MV-4-11 (cell line): ENCODE measurements at places on chromosomes 2 and 18.

GRCh38 chr2:16123421-16123820 is 183.1 kb downstream of the MYCN start:
- DNase-seq = no peak

DNA sequence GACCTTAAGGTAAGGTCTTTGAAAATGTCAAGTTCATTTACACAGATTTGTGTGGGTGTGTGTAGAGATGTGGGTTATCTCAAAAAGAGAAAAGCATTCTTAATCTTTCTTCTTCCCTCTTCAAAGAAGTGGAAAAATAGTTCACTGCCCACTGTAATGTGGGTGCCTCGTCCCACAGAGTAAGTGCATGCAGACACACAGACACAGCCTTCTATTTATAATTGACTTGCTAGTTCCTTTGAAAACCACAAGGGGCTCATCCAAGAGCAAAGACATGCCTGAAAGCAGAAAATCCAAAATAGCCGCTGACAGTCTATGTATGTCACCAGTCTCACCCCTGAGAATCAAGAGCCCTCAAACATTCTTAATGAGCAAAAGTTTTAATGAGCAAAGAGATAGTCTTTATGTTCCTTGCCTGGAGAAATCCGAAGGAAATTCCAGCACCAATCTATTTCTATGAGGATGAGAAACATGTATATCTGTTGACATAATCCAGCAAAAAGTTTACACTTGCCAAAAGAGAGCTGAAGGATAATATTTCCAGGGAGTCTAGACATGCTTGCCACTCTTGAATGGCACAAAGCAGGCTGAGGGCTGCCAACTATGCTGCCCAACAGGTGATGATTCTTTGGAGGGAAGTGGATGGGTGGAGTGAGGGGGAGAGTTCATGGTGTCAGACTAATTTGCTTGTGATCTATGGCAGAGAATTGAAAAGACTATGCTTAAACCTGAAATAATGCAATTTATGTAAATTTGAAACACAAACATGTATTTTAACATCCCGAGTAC is 93.9 kb downstream of the ACVR1 start:
- peak; percentile 12 for DNase-seq

DNA sequence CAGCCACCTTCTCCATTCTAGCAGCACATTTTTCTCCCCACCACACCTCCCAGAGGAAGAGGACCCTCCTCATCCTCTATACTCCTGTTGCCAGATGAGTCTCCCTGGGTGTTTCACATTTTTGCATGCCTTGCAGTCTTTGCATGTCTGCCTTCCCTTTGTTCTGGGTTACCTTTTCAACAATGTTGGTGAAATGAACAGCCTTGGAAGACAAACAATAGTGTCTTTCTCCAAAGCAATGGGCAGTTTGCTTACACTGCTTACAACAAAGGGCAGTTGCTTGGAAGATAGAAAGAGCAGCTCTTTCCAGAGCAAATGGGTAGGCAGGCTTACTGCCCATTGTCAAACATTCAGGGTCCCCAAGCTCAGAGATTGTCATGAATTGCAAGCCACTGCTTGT is 14.5 kb upstream of the SEH1L start:
- DNase-seq = no peak

- DNase-seq = peak; percentile 13
Measured at GRCh38 chr2:167827352-167828097, 419.9 kb downstream of the STK39 start.

DNA sequence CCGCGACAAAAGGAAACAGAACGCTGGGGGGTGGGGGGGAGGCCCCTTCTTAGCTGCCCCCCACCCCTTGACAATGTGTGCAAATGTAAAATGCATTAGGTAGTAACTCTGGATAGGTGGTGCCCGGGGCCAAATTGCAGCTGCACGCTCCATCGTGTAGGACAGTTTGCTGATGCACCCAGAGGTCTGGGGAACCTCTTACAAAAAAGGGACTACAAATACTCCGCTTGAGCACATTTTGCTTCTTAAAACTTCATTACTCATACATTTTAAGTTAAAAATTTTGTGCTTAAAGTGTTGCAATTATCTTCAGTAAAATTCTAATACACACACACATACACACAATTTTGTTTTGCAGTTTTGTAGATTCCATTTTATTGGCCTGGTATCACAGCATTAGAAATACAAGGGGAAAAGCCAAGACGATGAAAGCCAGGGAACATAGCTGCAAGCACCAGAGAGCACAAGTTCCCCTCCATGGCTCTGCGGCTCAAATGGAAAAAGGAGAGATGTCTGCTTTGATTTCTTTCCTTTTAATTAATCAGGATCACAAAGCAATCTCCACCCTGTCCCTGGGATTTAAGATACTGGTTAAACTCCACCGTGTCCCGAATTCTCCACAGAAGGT is 582.1 kb downstream of the ZEB2 start:
- no peak for DNase-seq

DNA sequence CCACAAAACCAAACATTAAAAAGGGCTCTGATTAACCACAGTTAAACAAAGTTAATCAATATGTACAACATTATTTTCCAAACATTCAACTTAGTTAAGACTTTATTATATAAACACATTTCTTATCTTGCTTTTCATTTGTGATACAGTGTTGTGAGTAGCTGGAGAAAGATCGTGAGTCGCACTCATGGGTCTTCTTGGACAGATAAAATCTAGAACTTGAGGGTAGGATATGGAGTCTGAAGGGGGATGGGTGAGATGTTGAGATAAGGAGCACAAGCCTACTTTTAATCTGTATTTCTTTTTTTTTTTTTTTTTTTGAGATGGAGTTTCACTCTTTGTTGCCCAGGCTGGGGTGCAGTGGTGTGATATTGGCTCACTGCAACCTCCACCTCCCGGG is 22.6 kb upstream of the TMEM214 start:
- DNase-seq = no peak

GRCh38 chr2:102826904-102827303 is 65.1 kb downstream of the TMEM182 start:
- no peak for DNase-seq

GRCh38 chr18:11553098-11553940 is 56.1 kb upstream of the SLC35G4 start:
- DNase-seq = peak; percentile 20

DNA sequence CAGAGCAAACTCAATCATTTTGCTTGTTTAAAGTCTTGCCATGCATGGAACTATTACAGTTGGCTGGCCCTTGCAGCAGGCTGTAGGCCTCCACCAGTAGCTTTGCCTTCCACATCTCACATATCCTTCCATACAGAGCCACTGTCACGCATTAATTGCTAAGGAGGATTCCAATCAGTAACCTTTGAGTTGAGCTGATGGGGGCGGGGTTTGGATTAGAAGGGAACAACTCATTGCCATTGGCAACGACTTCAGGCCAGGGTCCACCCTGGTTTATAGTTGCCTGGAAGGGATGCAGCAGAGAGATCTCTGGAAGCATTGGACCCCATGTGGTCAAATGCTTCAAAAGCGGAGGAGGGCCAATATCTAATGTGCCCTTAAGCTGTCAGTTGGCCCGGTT is 63.3 kb upstream of the TTC39C start:
- DNase-seq = no peak

DNA sequence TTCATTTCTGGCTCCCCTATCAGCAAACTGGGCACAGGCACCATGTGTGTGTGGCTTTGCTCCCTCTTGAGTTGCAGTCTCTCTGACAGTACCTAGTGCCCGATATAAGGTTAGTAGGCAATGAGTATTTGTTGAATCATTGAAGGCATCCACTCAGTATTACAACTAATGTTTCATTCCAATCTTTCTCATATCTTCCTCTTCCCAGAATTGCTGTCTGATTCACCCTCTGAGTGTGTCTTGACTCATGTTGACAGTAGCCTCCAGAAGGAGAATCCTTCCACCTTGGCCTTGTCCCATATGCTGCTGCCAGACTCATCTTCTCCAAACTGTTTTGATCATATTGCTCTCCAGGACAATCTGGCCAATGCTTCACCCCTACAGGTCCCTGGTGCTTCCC is 202.5 kb downstream of the LRRTM1 start:
- no peak for DNase-seq

- no peak for DNase-seq
Measured at GRCh38 chr18:78583739-78584458, 395.7 kb upstream of the SALL3 start.

GRCh38 chr2:120985174-120985996 is 249.7 kb downstream of the GLI2 start:
- no peak for DNase-seq

- no peak for DNase-seq
Measured at GRCh38 chr2:226892729-226893128, 56.9 kb downstream of the RHBDD1 start.

DNA sequence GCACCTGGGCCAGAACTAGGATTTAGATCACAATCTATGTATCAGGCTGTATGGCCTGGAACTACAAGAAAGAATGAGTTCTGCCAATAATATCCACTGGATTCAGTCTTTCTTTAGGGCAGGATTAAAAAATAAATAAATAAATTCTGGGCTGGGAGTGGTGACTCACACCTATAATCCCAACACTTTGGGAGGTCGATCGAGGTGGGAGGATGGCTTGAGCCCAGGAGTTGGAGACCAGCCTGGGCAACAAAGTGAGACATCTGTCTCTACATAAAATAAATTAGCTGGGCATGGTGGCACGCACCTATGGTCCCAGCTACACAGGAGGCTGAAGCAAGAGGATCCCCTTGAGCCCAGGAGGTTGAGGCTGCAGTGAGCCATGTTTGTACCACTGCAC is 8.1 kb downstream of the AMMECR1L start:
- DNase-seq = no peak

- peak; percentile 93 for DNase-seq
Measured at GRCh38 chr18:79058007-79058406, 11.2 kb upstream of the ATP9B start.

GRCh38 chr2:70574109-70574508 is 20.5 kb upstream of the TGFA start:
- peak; percentile 3 for DNase-seq

DNA sequence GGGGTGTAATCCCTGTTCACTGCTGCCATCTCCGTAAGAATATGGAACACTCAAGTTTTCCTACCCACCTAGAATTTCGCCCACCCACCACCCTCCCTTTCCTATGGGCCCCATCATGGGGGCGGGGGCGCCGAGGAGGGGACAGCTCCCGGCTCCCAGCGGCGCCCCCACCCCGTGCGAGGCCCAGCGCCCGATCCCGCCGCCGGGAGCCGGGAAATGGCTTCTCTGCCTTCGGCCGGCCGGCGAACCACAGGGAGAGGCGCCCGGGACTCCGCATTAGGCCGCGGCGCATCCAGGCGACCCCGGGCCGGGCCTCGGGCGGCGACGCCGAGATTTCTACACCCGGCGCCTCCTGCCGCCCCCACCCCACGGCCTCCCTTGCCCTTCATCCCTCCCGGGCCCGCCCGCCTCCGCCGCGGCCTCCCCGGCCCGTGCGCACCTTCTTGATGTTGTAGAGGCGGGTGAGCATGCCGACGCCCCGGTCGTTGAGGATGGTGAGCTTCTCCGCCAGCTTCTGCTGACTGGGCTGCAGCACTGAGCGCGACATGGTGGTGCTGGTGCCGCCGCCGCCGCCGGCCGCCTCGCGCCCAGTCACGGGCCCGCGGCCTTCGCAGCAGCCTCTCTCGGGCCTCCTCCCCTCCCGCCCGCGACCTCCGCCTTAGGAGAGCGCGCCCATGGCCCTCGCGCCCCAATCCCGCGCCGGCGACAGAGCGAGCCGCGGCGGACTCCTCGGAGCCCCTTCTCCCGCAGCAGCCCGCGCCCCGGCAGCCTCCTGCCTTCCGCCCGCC is 510 bp downstream of the NCKAP1 start:
- no peak for DNase-seq

- DNase-seq = no peak
Measured at GRCh38 chr2:137151731-137152130, 386.4 kb downstream of the THSD7B start.

GRCh38 chr2:66084948-66085590 is 349.9 kb upstream of the MEIS1 start:
- DNase-seq = peak; percentile 62

DNA sequence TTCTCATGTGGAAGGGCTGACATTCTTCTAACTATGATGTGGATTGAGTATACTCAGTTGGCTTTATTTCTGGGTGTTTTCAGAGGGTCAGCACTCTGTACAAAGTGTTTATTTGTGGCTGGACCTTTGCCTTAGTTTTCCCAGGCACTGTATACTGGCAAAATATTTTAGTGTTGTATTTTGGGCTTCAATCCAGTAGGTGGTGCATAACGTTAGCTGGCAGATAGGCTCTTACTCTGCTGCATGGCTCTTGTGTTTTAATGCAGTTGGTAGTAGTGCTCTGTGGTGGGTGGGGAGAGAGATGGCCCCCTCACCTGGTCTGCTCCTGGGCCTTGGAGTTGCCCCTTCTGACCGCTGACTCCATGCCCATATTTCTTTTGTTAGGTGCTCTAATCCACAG is 75.6 kb upstream of the REG3A start:
- DNase-seq = no peak

- peak; percentile 56 for DNase-seq
Measured at GRCh38 chr2:101442042-101442666, 32.8 kb downstream of the RFX8 start.

- no peak for DNase-seq
Measured at GRCh38 chr2:182763311-182763912, 47.4 kb downstream of the DNAJC10 start.

- DNase-seq = peak; percentile 29
Measured at GRCh38 chr2:197472166-197472565, 18.8 kb downstream of the COQ10B start.
